Fibroblast of the conjunctiva (primary cell): ENCODE measurements at places on chromosomes 7 and 10.

GRCh38 chr10:49594594-49594993 is 15.5 kb upstream of the SLC18A3 start:
- peak; percentile 35 for DNase-seq

DNA sequence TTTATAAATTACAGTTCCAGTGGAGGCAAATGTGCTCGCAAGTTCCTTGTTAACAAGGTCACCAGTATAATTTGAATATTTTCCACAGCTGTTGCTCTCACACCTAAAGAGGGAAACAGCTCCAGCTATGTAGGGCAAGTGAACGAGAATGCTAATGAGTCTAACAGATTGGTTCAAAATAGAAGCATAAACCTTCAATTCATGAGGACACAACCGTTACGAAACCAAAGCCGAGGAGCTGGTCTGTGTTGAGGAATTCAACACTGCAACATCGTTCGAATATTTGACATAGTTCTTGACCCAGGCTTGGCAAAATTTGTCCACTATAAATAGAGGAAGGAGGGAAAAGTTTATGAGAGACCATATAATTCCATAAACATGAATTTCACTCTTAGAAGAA is 161.3 kb downstream of the KLF6 start:
- DNase-seq, result peak; percentile 42

GRCh38 chr7:18045171-18045570 is 17.5 kb upstream of the PRPS1L1 start:
- DNase-seq, result no peak

DNA sequence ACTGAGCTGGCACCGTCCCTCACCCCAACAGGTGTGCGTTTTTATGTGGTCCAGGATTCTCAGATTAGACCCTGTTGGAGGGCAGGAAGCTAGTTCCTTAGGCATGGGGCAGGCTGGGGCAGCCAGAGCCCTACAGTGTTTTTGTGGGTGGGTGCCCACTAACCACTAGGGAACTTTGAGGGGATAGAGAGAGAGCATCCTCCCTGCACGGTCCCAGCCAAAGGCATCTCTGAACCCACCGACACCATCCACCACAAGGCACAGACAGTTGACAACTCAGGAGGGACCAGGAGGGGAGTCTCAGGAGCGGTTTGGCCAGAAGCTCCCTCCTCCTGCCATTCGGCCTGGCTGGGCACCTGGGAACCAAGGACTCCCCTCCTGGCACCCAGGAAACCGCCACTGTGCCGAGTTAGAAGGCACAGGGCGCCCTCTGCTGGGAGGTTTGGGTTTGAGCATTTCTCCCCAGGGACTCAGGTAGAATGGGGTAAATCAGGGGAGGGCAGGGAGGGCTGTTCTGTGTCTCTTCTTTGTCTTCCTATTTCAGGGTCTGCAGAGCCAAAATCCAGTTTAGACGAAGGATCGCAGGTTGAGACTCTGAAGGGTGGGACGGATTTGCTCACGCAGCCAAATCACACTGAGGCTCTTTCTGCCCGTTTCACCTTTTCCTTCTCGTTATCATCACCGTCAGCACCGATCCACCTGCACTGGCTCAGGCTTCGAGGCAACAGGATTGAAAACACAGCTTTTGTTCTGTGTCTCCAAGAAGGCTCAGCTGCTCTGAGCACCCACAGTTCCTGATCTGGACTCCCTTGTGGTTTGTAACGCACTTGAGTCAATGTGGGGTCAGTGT is 84.8 kb upstream of the COL13A1 start:
- DNase-seq, result no peak

DNA sequence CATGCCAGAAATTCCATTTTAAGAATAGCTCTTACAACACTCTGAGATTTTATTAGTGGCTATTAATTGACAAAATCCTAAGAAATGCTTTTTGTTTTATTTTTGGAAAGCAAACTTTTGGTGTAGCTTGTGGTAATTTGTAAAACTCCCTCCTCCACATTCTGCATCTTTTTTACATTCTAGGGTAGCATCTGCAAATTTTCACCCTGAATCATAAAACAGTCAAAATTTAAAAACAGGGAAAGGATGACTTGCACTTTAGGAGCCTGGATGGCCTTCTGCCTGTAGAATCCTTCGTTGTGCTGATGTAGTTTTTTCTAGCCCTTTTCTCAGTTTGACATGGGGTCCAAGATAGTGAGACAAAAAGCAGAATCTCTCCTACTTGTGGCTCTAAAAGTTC is 316.1 kb downstream of the ADRA2A start:
- DNase-seq, result no peak
